Activated T-helper 9 cell treated with anti-CD3 and anti-CD28 coated beads, Interleukin-2, amount 50 U/mL, for 16 hours (primary cell): ENCODE measurements at places on chromosomes 11 and 22.
A peak's percentile ranks its signal among the peaks of the same experiment; 100 is the strongest.

GRCh38 chr22:49770547-49771265 is 57.0 kb downstream of the BRD1 start:
- no peak for DNase-seq

DNA sequence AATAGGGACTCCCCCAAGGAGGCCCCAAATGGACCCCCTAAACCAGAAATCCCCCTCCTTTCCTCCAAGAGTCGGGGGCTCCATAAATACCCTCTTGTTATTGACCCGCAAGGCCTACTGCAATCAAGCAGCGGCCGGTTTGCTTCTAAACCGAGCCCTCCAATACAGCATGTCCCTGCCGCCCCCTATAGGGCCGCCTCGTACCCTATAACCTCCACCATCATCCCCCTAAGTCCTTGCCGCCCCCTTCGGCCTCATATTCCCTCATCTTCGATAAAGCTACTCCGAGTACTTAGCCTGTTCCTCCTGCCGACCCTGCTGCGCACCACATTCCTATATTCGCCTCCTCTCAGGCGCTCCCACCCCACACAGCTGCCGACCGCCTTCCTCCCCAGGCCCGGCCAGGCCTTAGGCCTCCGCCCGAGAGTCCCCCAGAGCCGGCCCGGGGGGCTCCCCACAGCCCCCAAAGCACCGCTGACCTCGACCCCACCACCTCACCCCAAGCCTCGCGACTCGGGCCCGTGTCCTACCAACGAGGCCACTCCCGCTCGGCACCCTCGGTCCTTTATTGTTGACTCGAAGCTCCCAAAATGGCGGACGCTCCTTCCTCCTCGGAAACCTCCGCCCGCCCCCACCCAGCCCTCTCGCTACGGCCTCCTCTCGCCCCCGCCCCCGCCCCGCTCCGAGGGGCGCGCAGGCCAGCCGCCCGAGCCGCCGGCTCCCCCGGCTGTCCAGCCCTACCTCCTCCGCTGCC is 430 bp downstream of the DDX6 start:
- DNase-seq: peak; percentile 45

DNA sequence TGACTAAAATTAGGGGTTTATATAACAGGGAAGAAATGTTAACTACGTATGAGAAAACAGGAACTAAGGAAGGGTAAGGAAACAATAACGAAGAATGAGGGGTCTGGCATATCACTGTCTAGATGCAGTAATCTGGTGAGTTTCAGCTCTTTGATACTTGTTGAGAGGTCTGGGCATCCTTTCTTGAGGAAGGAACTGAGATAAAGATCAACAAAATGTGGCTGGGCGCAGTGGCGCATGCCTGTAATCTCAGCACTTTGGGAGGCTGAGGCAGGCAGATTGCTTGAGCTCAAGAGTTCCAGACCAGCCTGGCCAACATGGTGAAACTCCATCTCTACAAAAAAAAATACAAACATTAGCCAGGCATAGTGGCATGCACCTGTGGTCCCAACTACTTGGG is 2.7 kb downstream of the DCDC1 start:
- no peak for DNase-seq

GRCh38 chr22:39999144-39999757 is 4.5 kb downstream of the FAM83F start:
- DNase-seq: no peak

DNA sequence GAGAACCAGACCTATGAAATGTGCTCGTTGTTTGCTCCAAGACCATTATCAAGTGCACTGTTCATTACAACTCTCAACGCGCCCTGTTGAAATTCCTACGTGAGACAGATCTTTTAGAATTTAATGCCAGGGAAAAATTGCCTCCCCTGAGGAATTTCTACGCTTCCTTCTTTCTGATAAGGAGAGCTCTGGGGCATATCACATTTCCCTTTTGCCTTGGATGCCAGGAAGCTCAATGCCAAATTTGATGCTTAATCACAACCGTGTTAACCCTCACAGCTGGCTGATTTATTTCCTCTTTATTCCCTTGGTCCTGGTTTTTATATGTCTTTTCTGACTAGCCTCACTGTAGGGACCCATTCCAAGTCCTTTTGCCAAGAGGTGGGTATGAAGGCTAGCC is 109.4 kb downstream of the MICAL2 start:
- no peak for DNase-seq

DNA sequence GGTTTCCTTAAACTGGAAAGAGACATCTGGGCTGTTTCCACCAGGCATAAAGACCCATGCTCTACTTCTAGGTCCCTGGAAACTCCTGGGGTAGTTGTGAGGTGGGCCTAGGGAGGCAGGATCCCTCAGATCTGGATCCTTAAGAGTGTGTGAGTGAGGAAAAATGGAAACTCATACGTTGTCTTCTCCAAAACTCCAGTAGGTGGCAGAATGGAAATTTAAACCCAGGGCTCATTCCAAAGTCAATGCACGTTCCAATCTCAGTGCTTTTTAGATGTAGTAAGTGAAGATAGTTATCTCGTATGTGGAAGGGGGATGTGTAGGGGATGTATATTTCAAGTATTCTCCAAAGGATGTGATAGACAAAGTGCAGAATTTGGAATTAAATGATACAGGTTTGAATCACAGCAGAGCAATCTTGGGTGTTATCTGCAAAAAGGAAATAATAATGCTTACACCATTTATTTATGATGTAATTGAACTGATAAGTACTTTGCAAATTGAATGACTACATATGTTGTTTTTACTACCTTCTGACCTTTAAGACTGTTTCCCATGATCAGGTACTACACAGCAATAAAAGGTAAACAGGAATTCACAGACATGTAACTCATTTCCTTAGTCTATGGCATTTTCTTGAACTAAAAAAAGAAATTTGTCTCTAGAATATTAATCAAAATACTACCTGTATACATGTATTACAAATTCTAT is 13.1 kb upstream of the MMP1 start:
- DNase-seq: no peak
